Stimulated activated CD8-positive, alpha-beta memory T cell treated with anti-CD3 and anti-CD28 coated beads, Interleukin-12 subunit alpha, Interleukin-12 subunit beta, amount 100 ng/mL, for 1 hour (primary cell): ENCODE measurements at places on chromosomes 6 and 20.

GRCh38 chr20:10780901-10781300 lies 107.1 kb upstream of the JAG1 start:
- DNase-seq: no peak

- DNase-seq: no peak
These were observed 64.5 kb downstream of the THBS2 start for GRCh38 chr6:169189182-169189581.

DNA sequence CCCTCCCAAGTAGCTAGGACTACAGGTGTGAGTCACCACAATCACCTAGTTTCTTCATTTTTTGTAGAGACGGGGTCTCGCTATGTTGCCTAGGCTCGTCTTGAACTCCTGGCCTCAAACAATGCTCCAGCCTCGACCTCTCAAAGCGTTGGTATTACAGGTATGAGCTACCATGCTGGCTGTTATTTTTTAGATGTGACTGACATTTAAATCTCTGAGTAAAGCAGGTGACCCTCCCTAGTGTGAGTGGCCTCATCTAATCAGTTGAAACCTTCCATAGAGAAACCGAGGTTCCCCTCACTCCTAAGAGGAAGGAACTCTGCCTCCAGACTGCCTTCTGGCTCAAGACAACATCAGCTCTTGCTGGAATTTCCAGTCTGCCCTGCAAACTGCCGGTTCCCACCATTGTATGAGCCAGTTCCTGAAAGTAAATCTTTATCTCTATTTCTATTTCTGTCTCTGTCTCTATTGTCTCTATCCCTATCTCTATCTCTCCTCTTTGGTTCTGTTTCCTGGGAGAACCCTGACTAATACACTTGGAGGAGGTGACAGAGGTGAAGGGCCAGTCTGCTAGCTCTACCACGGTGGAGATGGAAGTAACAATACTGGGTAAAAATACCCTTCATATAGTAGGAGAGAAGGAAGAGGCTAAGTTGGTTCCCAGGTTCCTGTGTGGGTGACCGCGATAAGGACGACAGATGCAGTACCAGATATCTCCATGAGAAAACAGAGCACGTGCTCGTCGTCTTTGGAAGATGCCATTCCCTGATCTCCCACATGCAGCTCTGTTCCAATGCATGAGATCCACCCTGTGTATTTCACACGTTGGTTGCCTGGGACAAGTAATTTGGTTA lies 81.0 kb downstream of the MYB start:
- DNase-seq: no peak

DNA sequence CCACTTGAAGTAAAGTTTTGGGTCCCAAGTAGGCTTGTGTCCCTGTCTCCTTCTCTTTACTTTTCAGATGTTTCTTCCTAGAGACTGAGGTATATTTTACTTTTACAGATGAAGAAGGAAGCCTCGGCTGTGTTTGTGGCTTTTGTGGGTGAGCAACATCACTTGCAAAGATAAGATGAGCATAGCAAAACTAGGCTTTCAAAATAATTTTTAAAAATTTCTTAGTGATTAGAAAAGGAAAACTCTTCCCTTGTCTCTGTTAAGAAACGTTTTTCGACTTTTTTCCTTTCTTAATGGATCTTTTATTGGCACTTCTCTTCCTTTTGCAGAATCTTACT lies 7.6 kb downstream of the PTPN1 start:
- no peak for DNase-seq

DNA sequence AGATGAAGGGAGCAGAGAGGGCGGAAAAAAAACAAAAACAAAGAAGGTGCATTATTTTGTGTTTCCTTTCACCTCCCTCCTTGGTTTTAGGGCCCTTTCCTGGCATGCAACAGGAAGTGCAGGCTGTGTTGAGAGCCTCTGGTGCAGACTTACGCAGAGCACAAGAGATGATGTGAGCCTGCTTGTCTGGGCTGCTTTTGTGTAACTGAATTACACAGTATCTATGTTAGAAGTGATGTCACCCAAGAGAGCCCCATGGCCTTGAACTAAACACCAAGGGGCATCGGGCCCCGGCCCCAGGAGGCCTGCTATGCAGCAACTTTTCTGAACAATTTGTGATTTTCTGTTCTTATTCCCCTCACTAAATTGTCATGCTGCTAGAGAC lies 25.5 kb downstream of the GNAS start:
- no peak for DNase-seq

DNA sequence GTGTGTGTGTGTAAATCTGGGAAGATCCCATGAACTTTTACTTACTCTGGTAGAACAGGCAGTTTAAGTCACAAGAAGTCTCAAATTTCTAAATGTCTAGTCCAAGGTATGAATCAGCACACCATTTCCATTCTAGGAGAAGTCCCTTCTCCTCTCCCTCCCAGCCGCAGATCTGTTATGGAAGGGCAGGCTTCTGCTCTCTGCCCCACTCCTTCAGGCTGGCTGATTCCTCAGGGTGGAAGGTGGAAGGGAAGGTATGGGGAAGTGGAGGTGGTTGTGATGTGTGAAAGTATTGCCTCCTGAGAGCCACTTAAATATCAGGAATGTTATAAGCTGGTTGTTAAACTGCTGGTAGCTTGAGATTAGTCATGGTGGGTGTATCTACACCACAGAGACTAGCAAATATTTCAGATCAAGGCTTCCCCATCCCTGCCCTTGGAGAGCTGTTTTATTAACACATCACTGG lies 44.5 kb upstream of the LAMA4 start:
- no peak for DNase-seq

- no peak for DNase-seq
These were observed 21.8 kb upstream of the CLDN20 start for GRCh38 chr6:155241966-155242365.

GRCh38 chr6:158938811-158939254 lies 61.2 kb downstream of the RSPH3 start:
- no peak for DNase-seq

- DNase-seq: no peak
These were observed 23.1 kb upstream of the MROH8 start for GRCh38 chr20:37202267-37202943.

GRCh38 chr6:71400852-71401251 lies 112.2 kb downstream of the OGFRL1 start:
- no peak for DNase-seq

GRCh38 chr6:39054577-39055142 lies 6.1 kb downstream of the GLP1R start:
- no peak for DNase-seq

- no peak for DNase-seq
These were observed 50.0 kb downstream of the ADAT2 start for GRCh38 chr6:143400258-143401067.

GRCh38 chr6:169028343-169028742 lies 225.3 kb downstream of the THBS2 start:
- no peak for DNase-seq

DNA sequence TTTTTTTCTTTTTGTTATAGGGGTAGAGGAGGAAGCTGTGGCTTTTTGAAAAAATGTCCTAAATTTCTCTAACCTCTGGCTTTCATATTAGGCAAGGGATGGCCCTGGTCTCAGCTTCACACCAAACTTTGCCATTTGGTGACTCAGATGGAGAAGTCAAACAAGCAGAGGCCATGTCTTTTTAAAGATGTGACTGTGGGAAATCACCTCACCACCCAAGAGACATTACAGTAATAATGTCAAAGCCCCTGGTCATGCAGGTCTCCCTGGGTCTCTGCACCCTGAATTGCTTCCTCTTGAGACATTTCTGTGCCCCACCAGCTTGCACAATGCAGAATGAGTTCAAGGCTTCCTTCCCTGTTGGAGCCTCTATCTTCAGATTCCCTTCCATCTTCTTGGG lies 39.5 kb upstream of the ADGRF5 start:
- DNase-seq: no peak

- DNase-seq: no peak
These were observed 754.1 kb upstream of the MAP3K7 start for GRCh38 chr6:91340896-91341395.

- no peak for DNase-seq
These were observed 54.3 kb downstream of the SNAI1 start for GRCh38 chr20:50037123-50037522.

DNA sequence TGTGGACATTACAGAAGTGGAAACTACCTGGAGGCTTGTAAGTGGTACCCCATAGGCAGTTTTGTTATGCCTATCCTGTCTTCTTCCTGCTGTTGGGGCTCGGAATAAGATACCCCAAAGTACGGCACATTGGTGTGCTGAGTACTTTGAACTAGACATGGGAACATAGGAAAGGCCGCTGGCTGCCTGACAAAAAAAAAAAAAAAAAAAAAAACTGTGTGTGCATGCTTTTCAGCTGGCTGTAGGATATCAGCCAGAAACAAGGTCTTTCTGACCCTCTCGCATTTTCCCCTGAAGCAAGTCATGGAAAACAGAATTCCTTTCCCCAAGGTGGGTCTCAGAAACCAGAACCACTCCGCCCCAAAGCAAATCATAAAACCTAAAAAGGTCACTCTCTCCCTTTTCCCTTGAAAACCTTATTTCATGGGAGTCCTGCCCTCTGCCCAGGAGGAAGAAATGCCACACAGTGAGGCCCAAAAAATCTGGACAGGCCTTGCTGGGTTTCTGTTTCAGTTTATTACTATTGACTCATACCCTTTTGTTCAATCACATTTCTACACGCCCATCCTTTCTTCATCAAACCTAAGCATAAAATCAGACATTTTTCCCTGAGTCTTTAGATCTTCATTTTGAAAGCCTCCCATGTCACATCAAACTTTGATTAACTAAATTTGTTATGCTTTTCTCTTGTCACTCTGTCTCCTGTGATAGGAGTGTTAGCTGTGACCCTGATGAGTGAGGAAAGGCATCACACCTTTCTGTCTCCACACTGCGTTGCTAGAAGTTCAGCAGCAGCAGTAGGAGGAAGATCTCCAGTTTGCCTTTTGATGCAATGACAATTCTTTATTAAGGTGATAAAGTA lies 17.2 kb downstream of the SLC2A12 start:
- DNase-seq: no peak

GRCh38 chr6:139540276-139540675 lies 165.8 kb upstream of the CITED2 start:
- peak; percentile 6 for DNase-seq

DNA sequence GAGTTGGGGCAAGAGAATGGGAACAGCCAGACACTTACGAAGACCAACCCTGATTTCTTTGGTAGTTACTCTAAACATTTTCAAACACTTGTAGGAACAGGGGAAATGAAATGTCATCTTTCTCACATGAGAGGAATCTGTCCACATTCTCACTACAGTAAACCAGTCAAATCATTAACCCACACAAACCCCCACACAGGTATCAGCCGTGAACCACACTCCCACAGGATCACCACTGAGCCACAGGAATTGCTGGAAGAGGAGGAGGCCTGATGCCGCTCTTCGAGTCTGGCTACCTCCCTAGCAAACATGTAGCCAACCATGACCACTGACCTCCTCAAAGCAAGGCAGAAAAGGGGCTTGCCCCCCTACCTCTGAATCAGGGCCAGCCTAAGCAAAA lies 6.9 kb upstream of the RSPO3 start:
- DNase-seq: no peak

DNA sequence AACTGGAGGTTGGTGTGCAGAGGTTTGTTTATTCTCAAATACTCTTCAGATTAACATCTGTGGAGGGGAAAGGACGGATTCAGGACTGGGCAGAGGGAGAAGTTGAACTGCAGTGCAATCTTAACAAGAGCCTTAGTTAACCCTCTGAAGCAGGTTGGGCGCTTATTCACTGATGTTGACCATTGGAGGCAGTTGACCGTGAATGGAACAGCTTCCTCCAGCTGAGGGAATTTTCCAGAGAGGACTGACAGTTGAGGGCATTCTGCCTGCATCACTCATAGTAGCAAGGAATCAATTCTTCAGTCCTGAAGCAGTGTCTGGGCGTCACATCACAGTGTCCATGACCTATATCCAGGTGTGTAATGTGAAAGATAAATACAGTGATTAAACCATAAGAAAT lies 80.9 kb downstream of the PLCB4 start:
- DNase-seq: no peak

- DNase-seq: no peak
These were observed 39.8 kb upstream of the TGM3 start for GRCh38 chr20:2255926-2256531.

DNA sequence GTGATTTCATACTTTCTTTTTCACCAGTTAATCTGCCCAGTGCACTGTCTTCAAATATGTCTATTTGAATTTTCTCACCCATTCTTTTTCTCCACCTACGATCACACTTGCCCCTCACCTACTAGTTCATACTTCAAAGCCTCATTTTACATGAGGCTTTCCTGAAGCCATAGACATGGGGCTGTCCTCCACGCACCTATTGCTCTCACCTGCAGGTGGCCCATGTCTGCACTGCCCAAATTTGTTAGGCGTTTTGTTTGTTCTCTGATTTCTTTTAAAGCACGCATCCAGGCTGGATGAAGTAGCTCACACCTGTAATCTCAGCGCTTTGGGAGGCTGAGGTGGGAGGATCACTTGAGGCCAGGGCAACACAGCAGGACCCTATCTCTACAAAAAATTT lies 106.8 kb upstream of the RIPOR2 start:
- no peak for DNase-seq

DNA sequence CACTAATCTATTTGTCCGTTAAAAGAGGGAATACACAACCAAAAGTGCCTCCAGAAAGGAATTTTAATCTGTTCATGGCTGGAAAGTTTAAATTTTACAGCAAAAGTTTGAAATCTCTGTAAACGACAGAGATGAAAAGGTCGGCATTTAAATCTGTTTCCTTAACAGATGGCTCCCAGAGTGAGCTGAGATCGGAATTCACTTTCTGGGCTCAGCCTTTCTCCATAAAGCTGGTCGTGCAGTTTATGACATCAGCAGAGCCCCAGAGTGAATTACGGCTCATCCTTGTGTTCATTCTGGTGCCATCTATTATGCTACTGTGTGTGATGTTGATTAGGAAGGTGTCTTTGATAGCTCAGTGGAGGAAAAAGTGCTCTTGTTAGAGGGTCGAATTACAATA lies 117.6 kb upstream of the ZFP64 start:
- no peak for DNase-seq

- DNase-seq: no peak
These were observed 732.1 kb downstream of the EPHA7 start for GRCh38 chr6:92687278-92687677.

DNA sequence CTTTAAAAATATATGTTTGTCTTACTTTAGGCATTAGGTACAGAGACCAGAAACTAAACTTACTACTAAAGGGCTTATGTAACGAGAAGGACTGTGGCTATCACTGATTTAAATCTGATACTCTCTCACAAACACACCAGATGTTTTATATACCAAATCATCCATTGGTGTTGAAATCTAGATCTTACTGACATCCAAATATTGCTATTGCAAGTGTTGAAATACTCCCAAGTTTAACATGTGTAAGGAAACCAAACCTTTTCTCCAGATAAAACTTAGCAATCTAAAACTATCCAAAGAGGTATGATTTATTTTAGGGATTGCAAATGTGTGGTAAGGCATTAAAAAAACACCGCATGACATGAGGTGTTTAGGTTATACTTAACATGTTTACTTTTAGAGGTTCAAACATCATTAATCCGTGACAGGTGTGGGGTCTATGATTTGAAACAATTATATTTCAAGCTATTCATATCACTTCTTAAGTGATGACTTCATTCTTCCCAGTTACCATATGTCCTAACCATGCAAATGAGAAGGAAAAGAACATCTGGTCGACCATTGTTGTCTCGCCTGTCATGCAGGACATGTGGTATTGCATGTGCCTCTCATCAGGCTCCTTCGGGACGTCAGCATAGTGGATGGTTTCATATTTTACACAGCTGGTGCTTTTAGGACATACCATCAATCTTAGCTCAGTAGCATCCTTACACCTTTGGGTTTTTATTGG lies 168.3 kb upstream of the SPACA1 start:
- no peak for DNase-seq

- no peak for DNase-seq
These were observed 81.8 kb upstream of the SPACA1 start for GRCh38 chr6:87965806-87966205.
